D341Med (cell line): ENCODE measurements at places on chromosomes 7 and 10.

DNA sequence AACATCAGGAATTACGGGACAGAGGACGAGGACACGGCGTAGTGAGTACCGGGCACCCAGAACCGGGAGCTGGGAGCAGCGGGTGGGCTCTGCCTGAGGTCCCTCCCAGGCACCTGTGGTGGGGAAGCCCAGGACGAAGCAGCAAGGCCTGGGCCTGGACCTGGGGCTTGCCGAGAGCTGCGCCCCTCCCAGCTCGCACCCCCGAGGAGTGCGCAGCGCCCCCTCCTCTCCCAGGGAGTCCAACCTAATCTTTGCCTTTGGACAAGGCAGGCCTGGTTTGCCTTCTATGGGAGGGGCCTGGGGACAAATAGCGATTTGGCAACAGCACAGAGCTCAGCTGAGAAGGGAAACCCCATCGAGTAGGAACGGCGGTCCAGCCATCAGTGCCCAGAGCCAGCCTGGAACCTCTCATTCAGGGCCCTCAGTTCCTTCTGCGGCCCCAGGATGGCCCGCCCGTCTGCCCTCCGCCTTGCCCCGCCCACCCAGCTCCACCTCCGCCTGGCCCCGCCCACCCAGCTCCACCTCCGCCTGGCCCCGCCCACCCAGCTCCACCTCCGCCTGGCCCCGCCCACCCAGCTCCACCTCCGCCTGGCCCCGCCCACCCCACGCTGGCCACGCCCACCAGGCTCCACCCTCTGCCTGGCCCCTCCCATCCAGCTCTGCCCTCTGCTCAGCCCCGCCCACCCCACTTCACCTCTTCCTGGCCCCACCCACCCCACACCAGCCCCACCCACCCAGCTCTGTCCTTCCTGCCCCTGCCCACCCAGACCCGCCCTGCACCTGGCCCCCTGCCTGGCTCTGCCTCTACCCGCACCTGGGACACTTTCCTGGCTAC, 32.5 kb upstream of the KNDC1 start:
- no peak for DNase-seq

DNA sequence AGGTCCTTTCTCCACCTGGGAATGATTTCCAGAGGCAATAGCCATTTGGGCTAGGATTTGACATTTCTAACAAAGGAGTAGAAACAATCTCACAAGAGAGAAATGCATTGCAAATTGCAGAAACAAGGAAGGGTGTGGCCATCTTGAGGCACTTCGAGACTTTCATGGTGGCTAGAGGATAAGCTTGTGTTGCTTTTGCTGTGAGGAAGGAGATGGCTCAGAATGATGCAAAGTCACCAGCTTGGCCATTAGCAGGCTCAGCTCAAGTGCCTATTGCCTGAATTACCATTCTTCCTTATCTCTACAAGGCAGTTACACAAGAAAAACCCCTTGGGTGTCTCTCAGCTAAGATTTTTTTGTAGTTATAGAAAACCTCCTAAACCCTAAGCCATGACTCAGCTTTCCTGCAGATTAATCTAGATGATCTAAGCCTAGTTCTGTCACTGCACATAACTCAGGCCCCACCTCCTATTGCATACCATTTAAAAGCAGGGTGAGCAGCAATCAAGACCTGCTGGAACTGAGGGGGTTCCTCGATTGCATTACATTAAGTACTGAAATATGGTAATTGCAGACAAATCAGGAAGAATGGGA, 683.1 kb downstream of the NRG3 start:
- DNase-seq: no peak

DNA sequence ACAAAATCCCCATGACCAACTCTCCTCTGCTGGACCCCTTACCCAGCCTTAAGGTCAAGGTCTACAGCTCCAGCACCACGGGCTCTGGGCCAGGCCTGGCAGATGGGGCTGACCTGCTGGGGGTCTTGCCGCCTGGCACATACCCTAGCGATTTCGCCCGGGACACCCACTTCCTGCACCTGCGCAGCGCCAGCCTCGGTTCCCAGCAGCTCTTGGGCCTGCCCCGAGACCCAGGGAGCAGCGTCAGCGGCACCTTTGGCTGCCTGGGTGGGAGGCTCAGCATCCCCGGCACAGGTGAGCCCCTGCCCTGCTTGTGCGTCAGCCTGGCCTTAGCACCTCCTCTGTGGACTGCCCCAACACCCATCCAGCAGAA, 27.5 kb upstream of the SLC29A3 start:
- no peak for DNase-seq

DNA sequence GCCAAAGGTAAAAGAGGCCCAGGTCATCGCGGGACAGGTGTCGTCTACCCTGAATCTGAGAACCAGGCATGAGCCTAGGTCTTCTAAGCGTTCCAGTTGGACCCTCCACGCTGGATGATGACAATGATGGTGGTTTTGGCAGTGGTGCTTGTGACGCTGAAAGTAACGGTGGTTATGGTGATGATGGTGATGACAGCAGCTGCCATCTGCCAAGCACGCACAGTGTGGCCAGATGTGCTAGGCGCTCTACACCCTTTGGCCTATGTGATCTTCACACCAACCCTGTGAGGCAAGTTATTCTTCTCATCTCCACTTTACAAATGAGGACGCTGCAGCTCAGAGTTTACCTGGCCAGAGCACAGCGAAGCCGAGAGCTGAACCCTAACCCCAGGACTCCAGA, 93.9 kb downstream of the FAM53B start:
- DNase-seq: no peak

GRCh38 chr7:80611779-80612178, 26.7 kb upstream of the CD36 start:
- DNase-seq: no peak

DNA sequence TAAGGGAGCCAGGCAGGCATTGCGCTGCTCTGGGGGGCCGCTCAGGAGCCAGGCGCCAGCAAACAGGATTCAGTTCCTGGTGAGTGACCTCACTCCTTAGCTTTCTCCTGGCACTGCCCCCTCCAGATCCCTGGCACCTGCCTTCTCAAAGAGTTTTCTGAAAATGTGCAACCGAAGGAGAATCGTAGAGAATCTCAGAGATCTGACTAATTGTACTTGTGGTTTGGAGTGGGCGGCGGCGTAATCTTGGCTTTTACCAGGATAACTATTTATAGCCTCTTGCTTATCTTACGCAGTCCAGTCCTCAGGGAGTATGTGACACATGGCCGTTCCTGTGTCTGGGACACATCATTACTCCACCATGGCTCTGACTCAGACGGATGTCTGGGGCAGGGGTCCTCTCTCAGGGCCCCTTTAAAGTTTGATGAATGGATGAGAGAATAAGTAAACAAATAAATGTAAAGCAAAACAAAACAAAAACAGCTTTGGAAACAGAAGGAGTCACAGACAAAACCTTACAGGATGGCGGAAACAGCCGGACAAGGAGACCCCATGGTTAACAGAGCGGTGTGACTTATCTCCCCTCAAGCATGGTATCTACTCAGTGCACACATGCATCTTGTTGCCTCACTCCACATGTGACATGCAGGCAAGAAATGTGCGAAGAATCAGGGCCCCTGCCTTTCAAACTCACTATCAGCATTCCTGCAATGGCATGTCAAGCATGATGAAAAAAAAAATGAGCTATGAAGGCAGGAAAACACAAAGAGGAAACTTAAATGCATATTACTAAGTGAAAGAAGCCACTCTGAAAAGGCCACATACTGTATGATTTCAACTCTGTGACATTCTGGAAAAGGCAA, 99.7 kb downstream of the TNS3 start:
- no peak for DNase-seq

DNA sequence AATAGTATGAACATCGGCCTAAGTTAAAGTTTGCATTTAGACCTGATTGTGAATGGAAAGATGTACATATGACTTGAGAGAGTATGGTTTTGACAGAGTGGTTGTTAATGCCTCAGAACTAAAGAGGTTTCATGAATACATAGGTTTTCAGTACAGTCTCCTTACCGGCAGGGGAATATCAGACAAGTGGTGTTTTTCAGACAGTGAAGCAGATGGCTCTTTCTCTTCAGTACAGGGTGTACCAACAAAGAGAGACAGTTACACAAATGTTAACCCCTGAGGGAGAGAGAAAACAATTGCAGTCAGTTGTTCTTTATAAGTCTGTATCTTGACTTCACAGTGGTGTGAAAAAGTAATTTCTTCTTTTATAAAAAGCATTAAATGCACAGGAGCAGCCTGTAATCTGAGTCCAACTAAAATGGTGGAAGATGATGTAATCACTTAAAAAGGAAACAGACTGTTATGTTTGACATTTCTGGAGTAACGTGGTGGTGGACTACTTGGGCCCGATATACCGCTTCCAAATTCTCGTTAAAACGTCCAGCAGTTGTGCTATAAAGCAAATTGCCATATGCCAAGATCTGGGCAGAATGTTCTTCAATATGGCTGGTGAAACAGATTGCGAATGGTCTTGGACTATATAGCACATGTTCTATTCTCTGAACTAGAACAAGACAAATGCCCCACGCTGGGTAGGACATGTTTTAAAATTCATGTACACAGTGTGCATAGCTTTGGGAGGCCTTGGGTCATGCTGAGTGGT, 69.2 kb downstream of the SDK1 start:
- no peak for DNase-seq

- DNase-seq: no peak
These were observed 22.7 kb downstream of the CDHR3 start for GRCh38 chr7:105985672-105986215.

DNA sequence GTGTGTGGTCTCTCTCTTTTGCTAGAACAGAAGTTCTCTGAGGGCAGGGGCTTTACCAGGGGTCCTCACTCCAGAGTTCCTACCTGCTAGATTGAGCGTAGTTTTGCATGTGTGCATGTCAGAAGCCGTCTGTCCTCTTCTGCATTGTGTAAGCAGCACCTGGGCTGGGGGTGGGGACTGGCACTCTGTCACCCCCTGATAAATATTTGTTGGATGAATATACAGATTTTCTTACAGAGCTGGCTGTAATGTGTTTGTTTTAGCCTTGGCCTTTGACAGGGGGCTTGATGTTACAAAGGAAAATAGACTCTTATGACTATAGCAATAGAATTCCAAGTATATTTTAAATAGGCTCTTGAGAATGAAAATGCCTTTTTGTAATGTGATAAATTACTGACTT, 46.6 kb downstream of the WDR37 start:
- no peak for DNase-seq

DNA sequence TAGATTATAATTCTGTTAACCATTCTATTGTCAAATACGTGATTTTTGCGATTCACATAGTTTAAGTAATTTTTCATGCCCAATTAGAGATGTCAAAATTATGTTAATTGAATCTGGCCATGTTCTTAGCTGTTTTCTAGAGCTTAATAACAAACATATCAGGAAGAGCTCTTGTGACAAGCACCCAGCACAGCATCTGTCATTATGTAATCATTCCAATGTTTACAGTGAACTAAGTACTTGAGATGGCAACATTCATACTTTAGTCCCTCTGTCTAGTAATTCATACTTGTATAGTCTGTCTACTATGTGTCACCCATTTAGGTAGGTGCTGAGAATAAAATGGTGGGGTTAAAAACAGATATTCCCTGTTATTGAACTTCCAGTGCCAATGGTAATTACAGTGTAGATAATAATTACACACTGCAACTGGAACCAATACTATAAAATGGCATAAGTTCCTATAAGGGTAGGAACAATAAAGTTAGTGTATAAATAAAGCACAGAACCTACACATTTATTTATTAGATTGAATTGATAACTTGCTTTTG, 55.2 kb downstream of the ZEB1 start:
- no peak for DNase-seq

DNA sequence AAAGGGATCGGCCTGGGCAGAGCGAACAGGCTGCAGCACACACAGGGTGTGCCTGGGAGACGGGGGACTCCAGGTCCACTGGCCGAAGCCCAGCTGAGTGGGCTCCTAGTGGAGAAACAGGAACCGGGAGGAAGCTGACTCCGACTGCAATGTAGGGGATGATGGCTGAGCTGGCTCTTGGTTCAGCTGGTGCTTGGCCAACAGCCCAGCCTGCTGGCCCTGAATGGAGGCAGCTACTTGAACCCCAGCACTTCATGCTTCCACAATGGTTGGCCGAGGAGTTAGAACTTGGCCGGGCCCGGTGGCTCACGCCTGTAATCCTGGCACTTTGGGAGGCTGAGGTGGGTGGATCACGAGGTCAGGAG, 27.0 kb upstream of the FRAT2 start:
- no peak for DNase-seq

DNA sequence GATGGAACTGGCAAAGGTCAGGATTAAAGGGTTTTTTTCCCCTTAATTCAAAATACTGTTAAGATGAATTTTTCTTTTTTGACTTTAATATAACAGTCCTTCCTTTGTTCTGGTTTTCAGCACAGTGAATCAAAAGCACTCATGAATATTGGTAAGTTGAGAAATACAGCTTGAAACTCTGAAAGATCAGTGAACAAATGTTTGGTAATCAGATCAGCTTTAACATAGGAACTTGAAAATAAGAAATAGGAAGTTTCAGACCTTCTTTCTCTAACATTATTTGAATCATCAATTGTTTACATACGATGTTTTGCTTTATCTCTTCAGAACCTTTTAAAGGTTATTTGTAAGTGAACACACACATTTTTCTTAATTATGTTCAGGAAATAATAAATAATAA, 90.5 kb downstream of the SGMS1 start:
- no peak for DNase-seq

DNA sequence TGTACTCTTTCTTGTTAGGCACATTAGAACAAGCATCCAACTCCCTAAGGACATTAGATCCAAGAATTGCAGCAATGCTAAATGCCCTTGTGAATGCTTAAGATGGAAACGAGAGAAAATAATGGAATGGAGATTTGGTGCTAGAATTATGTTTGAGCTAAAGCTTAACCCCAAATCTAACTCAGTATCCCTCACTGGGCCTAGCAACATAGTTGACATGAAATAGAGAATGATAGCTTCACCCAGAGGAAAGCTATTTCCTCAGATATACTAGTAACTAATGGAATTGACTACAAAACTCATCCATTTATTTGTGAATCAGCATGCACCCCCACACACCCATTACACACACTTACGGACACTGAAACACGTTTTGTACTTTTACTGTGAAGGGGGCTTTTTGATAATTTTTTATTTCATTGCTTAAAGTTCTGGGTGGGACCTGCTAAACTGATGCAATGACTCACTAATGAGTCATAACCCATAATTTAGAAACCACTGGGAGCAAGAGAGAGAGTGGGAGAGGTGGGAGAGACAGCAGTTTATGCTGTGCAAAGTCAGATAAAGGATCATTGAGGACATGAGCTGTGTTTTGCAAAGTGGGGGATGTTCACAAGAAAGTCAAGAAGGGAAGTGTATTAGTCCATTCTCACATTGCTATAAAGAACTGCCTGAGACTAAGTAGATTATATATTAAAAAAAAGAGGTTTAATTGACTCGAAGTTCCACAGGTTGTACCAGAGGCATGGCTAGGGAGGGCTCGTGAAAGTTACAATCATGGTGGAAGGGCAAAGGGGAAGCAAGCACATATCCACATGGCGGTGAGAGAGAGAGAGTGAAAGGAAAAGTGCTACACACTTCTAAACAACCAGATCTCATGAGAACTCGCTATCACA, 382.7 kb downstream of the SFMBT2 start:
- DNase-seq: no peak
